Ovary (tissue), 10 donors: ENCODE measurements at places on chromosomes 3 and 15.
A peak's percentile ranks its signal among the peaks of the same experiment; 100 is the strongest.

GRCh38 chr15:83565553-83566159, 88.3 kb upstream of the ADAMTSL3 start:
- DNase-seq: no peak

DNA sequence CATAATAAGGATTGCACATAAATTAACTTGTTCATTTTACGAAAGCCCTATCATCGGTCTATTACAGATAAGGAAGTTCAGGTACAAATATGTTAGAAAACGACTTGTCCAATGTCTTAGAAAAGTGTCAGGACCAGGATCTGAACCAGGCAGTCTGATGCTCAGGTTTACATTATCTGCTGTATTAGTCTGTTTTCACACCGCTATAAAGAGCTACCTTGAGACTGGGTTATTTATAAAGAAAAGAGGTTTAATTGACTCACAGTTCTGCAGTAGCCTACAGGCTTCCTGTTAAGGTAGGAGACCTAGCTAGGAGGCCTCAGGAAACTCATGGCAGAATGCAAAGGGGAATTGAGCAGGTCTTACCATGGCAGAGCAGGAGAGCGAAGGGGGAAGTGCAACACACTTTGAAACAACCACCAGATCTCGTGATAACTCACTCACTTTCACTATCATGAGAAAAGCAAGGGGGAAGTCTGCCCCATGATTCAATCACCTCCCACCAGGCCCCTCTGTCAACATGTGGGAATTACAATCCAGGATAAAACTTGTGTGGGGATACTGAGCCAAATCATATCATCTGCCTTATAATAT, 45.8 kb upstream of the GOLIM4 start:
- DNase-seq: no peak

DNA sequence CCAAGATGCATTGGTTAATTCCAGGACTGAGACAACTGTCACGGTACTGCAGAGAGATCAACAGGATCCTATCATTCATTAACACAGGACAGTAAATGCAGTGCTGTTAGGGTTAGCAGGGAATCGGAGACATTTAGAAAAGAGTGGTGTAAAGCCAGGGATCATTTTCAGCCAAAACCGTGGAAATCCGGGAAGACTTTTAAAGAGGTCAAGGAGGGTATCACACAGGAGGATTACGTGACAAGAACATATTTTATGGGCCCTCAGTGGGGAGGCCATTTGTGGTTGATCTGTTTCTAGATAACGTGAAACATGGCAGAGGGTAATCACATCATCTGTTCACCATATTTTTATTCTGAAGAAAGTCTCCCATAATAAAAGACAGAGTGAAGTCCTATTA, 216.1 kb downstream of the PTPRG start:
- DNase-seq: no peak

- DNase-seq: no peak
These were observed 235.0 kb downstream of the ULK4 start for GRCh38 chr3:41726891-41727290.

- DNase-seq: no peak
These were observed 42.9 kb upstream of the LPP start for GRCh38 chr3:188111002-188111584.

GRCh38 chr15:57599296-57599810, 7.6 kb downstream of the MYZAP start:
- DNase-seq: no peak

DNA sequence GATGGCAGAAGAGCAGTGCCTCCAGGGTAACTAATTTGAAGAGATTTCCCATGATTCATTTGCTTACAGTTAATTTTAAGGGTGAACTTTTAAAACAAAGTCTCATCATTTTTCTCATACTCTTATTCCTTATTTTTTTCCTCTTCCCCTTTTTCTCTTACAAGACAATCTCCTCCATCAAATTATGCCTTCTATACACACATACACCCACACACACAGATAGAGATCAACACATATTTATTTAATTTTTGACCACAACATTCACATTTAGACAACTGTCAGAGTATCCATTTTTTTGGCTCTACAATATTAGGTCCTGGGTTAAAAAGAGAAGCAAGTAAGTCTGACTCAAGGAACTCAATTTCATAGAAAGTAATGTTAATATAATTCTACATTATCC, 37.6 kb downstream of the AAGAB start:
- DNase-seq: no peak

DNA sequence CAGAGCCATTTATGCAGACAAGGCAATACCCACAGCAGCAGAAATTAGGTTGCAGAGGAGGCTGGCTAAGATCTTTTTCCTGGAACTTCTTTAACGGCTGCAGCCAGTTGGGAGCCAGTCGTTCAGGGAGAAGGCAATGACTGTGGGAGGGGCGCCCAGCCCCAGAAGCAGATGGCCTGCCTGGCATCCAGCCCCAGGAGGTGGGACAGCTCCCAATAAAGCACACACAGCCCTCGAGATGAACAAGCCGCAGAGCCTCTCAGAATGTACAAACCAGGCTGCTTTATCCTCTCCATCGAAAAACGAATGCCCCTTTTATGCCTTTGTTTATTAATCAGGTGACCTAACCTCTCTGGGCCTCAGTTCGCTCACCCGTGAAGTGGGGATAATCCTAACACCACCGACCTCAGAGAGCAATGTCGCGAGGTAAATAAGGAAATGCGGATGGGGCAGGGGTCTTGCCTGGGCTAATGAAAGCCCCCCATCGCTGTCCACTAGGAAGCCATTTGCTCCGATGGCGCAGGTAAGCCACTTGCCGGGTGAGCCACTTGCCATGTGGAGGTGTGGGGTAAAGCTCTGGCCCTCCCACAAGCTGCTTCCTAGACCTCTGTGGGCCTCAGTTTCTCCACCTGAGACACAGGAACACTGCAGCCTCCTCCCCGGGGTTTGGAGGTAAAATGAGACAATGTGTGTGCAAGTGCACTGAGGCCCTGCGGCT, 35.8 kb downstream of the MGLL start:
- peak; percentile 79 for DNase-seq

GRCh38 chr3:169264711-169265110, 398.8 kb downstream of the MECOM start:
- no peak for DNase-seq

DNA sequence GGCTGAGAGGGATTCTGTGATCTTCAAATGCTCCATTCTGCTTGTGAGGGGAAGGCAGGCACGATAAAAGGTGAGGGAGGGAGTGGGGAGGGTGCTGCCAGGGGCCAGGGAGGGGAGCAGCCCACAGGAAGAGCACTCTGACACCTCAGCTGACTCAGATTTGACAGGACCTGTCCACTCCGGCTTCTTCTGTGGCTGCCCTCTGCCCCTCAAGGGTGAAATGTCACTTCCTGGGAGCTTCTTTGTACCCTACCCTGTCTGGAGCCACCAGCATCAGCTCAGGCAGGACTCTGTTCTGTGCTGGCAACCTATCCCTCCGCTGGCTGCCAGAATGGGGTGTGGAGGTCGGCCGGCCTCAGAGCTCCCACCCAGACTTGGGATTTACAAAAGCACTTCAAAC, 114.0 kb upstream of the HACD2 start:
- DNase-seq: peak; percentile 60

- DNase-seq: no peak
These were observed 46.1 kb downstream of the BTD start for GRCh38 chr3:15647611-15648167.
